ENCODE measurements at places on chromosomes 7 and 10.

DNA sequence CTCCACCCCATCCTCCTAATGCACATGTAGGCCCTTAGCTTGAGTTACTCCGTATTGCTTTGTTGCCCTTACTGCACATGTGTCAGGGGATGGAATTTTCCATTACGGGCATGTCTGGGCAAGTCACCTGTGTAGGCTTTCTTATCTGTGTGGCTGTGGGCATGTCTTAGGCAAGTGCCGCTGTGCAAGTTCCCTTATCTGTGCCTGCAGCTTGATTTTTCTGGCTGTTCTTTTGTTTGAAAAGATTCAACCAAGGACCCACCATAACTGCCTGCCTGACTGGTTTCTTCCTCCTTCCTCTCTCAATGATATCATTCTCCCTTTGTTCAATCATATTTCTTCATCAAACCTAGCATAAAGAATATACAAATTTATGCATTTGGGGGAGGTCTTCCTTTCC lies 88.5 kb downstream of the AKR1D1 start:
- DNase-seq, result no peak

- no peak for DNase-seq
These were observed 145.8 kb downstream of the RGS10 start for GRCh38 chr10:119396709-119397071.

DNA sequence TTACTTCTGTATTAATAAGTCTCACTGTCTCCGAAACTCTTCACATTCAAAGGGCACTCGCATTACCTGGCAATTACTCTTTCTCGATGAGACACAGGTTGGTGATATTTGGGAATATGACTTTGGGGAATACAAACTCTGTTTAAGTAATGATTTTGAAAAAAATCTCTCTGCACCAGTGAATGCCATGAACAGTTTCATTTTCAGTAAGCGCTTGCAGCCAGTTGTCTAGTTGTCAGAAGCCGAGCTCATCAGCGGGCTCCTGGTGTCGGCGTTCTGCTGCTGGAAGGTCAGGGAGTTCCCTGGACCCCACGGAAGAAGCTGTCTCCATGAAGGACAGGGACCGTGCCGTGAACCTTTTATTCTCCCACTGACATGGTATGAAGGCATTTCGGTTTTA lies 57.7 kb downstream of the PTPRE start:
- DNase-seq, result no peak

- no peak for DNase-seq
These were observed 224.6 kb upstream of the NRP1 start for GRCh38 chr10:33559105-33559504.

GRCh38 chr10:75723319-75723980 lies 292.0 kb downstream of the LRMDA start:
- DNase-seq, result no peak

DNA sequence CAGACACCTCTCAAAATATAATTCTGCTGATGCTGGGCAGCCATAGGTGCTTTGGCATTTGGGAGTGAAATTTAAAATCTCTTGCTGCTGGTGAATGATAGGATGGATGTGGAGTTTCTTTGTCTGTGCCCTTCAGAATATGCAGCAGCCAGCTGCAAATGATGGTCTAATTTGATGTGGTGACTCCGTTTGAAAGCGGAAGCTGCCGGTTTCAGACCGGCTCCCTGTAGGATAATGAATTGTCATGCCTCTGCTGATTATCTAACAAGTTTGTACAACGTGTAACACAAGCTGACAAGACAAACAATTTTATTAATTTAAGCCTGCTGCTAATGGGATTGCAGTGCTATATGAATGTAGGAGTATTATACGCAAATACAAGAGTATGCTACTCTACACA lies 103.5 kb downstream of the SND1 start:
- no peak for DNase-seq

- no peak for DNase-seq
These were observed 13.2 kb downstream of the SCD start for GRCh38 chr10:100360234-100360633.

DNA sequence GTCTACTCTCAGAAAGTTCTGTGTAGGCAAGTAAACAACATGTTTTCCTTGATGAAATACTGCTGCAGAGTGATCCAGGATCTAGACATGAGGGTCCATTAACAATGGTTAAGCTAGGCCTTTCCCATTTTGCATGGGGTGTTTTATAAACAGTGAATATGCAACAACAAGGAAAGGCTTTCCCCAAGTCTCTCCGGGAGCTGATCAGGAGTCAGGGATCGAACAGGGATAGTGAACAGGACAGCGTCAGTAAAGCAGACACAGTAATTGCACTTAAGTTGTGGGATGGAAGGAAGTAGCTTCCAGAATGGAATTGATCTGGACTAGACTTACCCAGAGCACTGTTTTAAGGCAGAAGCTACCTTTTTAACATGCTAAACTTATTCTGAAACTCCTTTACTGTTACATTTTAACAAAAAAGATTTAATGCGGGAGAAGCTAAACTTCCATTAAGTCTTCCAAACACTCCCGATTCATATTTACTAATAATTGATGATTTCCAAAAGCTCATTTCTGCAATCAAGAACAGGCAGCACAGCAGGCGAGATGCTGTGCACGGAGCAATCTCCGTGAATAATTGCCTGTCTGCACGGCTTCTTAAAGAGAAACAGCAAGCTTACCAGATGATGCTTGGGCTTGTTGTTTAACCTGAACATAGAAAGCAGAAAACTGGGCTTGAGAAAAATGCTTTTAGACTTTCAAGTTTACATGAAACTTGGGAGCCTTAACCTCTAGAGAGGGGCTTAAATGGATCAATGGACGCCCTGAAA lies 50.3 kb upstream of the DOCK1 start:
- no peak for DNase-seq

- DNase-seq, result no peak
These were observed 7.2 kb downstream of the GCC1 start for GRCh38 chr7:127578036-127578684.

DNA sequence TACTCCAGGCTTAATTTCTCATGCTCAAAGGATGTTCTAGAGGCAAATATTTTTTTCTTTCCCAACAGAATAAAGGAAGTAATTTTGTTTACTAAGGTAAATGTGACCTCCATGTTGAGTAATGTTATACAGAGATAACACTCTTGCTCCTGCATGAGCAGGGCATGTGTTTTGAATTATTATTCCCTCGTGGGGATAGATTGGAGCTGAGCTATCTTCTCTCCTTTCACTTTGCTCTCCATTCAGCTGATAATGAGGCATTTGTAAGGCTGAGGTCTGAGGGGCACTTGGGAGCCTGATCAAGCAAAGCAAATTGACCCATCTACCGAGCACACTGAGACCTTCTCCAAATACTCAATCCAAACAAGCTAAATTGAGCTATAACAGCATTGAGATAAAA lies 50.7 kb upstream of the GHITM start:
- no peak for DNase-seq

Data from stimulated activated CD8-positive, alpha-beta memory T cell treated with anti-CD3 and anti-CD28 coated beads, Interleukin-12 subunit alpha, Interleukin-12 subunit beta, amount 100 ng/mL, for 1 hour (primary cell).